NCI-H1694 treated with DMSO at 0.1 percent for 48 hours (cell line): ENCODE measurements at places on chromosomes 2 and 18.

- DNase-seq = no peak
Observed at GRCh38 chr2:108965540-108966289, 23.3 kb downstream of the EDAR start.

DNA sequence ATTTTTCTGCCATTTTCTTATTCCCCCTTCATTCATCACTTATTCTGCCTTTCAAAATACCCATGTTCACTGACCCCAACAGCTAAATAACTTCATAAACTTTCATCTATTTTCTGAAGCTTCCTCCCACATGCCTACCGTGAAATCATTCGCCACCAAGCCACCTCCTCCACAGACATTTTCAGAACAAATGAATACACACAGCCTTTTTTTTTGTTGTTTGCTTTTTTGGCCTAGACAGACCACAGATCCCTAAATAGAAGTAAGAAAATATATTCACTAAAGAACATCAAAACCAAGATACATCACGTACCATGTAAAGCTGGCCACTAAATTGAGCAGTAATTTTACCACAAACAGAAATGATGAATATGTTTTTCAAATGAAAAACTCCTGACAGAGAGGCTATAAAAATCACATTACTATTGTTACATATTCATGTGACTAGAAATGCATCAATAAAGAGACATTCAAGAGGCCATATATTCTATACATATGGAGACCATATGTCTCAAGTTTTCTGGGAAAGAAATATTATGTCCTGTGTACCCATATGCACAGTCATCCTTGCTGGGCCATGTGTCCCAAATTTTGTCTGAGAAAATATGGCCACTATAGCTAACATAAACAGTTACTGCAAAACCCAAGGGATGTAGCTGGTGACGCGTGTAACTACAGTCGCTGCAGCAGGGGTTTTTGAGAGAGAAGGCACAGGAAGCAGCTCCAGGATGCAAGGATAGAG, 200.3 kb downstream of the FBXO15 start:
- DNase-seq = no peak

DNA sequence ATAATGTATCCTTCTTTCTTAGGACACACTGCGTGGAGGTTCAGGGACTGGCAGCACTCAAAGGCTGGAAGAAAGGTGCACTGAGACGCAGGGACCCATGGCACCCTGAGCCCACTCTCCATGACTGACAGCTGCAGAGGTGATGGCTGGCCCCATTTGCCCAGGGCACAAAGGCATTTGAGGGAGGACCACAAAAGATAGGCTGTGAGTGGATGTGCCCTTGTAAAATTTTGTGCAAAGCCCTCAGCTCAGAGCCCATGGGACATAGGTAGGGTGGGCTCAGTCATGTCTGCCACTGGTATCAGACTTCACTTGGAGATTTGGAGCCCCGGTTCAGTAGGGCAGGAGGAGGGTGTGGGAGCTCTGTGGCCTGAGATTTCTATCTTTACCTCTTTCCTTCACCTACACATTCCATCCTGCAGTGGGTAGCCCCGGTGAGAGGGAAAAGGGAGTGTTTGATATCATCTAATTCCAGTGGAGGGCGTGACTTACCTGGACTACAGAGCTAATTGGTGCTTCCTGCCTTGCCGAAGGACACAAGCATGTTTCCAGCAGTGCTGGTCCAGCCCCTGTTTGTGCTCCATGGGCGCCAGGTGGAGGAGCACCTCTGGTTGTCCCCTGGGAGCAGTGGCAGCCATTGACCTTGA, 312.2 kb downstream of the EN1 start:
- DNase-seq = no peak

- DNase-seq = peak; percentile 78
Observed at GRCh38 chr2:207311316-207312005, 145.7 kb upstream of the KLF7 start.

DNA sequence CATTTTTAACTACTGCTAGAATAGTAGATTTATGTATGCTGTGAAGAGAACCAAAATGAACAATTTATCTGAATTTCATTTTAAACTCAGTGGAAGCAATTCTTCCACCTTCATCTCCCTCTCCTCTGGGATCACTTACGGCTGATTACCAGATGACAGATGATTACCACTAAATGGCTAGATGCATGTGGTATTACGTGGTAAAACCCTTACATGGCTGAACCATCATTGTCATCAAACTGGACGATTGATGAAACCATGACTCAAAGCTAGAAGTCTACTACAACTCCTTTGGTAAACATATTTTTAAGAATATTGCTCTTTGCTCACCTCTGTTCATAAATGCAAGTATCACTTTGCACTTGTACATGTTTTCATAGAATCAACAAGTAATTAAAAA, 48.5 kb upstream of the DOCK10 start:
- DNase-seq = no peak

DNA sequence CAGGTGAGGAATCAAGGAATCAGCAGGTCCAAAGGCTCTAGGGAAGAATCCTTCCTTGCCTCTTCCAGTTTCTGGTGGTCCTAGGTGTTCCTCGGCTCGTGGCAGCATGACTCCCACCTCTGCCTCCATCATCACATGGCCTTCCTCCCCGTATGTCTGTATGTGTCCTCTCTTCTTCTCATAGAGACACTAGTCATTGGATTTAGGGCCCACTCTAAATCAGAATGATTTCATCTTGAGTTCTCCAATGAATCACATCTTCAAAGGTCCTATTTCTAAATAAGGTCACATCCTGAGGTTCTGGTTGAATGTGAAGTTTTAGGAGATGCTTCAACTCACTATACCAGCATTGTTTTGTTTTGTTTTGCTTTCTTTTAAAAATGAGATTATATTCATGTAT, 11.1 kb upstream of the AGFG1 start:
- no peak for DNase-seq

DNA sequence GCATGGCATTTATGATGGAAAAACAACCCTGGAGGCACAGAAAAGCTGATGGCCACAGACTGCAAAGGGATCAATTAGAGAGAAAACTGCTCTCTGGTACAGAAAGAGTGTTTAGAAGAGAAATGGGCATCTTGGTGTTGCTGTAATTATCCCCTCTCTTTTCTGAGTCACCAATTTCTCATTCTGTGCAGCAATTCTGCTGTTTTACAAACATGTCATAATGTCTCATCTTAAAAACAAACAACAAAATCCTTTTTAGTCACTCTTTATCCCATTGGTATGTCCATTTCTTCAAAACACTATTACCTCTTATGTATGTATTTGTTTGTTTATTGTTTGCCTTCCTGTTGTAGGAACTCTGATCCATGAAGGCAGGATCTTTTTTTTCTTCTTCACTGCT, 73.9 kb upstream of the HK2 start:
- DNase-seq = no peak

GRCh38 chr18:47893939-47894699, 36.3 kb downstream of the SMAD2 start:
- no peak for DNase-seq

GRCh38 chr2:215742021-215742420, 271.3 kb downstream of the MREG start:
- no peak for DNase-seq

DNA sequence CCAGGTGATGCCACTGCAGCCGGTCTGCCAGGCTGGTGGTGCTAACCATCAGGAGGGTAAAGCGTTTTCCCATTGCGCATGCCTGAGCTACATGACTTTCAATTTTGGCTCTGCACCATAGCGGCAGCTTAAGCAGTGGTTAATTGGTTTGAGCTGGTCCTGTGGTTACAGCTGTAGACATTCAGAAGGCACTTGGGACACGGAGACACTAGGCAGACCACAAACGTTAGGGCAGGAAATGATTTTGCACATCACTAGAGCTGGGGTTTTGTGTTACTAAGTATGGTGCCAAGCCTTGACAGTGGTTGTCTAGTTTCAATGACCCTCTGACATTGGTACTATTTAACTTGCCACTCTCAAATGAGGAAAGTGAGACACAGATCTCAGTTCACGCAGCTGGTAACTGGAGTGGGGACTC, 28.9 kb upstream of the CNOT11 start:
- DNase-seq = no peak

- no peak for DNase-seq
Observed at GRCh38 chr18:65124633-65125032, 626.2 kb upstream of the CDH7 start.

DNA sequence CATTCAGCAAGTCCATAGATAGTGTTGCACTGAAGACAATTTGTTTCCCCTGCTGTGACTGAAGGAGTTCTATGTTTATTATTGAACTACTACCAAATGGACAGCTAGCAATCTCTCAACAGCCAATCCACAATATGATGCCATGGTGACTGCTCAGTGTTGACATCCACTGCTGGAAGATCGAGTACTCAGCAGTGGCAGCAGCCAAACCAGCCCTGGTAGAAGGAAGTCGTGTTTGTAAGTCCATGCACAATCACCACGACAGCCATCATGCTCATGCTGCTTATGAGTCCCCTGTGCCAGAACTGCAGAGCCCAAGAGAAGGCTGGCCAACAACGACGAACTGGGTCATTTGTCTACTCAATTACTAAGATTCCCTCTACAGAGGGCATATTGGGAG, 66.4 kb downstream of the OSR1 start:
- no peak for DNase-seq

DNA sequence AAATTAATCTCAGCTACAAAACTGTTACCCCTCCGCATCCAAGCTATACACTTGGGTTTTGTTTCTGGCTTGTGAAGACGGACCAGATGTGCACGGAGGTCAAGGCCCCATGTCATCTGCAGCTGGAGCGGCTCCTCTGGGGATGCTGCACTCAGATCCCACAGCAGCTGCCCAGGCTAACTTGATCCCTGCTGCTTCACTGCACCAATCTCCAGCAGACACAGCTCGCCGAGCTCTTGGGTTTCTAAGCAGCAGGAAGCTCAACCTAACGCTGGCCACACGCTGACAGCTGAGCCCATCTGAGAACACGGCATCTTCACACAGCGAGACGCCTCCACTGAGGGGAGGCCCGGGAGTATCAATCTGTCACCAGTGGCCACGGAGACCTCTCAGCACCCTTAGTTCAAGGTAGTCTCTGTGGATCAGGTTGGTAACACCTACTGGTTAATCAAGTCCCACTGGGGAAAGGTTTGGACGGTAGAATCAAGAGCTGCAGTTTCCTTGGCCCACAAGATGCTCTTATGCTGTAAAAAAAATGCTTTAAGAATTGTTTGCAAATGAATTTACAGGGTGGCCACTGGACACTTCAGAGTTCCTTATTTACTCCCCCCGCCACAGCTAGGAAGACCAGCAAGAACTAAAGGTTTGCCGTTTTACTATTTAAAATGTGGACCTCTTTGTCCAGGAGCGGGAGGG, 67.5 kb downstream of the EMILIN2 start:
- no peak for DNase-seq

DNA sequence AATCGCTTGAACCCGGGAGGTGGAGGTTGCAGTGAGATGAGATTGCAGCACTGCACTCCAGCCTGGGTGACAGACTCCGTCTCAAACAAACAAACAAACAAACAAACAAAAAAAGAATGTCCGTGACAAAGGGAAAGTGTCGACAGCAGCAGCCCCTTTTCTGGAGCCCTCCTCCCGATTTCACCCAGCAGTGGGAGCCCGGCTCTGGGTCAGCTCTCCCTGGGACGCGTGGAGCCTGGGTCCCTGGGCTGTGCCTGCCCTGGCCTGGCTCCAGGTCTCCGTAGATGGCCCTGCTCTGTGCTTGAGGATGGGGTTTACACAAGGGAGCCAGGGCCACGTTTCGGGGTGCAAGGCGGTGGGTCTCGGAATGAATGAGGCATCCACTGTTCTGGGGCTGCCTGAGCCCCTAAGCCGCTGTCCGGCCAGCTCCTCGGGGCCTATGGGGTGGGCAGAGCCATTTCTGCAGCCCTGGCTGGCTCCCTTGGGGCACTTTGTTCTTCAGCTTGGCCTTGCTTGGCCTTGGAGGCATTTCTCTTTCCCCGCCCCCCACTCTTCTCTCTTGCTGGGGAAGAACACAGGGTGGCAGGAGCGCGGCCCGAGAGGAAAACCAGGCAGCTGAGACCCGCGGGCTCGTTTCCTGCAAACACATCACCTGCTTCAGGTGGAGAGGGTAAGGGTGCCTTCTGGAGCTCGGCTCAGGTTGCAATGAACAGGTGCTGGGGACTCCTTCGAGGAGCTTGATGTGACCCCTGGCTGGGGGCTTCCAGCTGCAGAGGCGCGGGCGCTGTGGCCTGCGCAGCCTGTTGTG, 29.1 kb downstream of the RTP5 start:
- DNase-seq = no peak

GRCh38 chr2:86035883-86036668, 69.6 kb downstream of the POLR1A start:
- peak; percentile 99 for DNase-seq
